Mesenteric fat pad (tissue), 1 donor: ENCODE measurements at places on chromosomes 3 and 15. TPM values are rescaled to one million over a fixed set of nuclear protein-coding genes. Genes with fewer than 3 reads are reported as not detected.

The CMTM7 gene
- 33.8 TPM for total RNA-seq

The DPPA4 gene
- not detected for total RNA-seq

The NMNAT3 gene
- total RNA-seq: 4.6 TPM

The NMB gene
- 67.0 TPM for total RNA-seq

The MRAS gene
- 232 TPM for total RNA-seq

The ARPP21 gene
- 0.29 TPM for total RNA-seq
